NCI-H1417 (cell line): ENCODE measurements at places on chromosomes 16 and 17.

- DNase-seq: no peak
Observed at GRCh38 chr17:79560527-79560926, 50.3 kb downstream of the RBFOX3 start.

DNA sequence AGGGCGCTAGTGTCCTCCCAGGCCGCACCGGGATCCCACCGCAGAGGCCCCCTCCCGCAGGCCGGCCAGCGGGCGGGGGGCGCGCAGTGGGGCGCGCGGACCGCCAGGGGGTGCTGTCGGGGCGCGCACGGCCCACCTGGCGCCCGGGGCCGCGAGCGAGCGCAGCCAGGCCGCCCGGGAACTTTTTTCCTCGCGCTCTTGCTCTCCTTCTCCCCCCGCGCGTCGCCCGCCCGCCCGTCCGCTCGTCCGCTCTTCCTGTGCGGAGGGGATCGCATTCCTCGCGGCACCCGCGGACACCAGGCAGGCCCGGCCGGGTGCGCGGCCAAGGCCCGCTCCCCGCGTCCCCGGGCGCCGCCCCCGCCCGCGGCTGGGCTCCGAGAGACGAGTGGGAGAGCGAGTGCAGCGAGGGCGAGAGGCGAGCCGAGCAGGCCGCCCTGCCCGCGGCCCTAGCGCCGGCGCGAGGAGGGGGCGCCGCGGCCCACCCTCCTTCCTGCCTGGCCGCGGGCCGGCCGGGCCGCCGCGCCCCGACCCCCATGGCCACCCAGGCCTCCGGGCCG, at the start of gene RAI1:
RAI1 (plus strand) TSS at position 272 of the 557 bp plus-strand sequence. CDS start 111,491 bp downstream, outside the sequence.
- peak; percentile 81 for DNase-seq

GRCh38 chr17:4973256-4974114, 5.9 kb upstream of the SPAG7 start:
- DNase-seq: no peak

DNA sequence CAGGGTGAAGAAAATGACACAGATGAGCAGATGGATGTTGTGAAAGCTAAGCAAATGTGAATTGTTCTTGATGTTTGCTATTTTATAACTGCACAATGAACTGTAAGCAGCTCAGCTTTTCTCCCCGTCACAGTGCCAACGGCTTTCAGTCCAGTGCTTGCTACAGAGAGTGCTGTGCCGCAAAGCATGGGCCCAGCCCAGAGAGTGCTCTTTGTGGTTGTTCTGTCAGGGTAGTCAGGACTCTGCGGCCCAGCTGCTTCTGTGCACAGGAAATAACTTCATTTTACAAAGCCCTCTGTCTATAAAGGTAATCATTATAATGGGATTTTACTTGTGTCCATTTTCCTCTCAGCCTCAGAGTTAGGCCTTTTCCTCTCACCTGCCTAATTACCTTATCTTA, 39.1 kb downstream of the CDRT15 start:
- no peak for DNase-seq
